NCI-H524 (cell line): ENCODE measurements at places on chromosomes 2 and 18.

- no peak for DNase-seq
Measured at GRCh38 chr2:142981756-142982155, 104.3 kb downstream of the KYNU start.

DNA sequence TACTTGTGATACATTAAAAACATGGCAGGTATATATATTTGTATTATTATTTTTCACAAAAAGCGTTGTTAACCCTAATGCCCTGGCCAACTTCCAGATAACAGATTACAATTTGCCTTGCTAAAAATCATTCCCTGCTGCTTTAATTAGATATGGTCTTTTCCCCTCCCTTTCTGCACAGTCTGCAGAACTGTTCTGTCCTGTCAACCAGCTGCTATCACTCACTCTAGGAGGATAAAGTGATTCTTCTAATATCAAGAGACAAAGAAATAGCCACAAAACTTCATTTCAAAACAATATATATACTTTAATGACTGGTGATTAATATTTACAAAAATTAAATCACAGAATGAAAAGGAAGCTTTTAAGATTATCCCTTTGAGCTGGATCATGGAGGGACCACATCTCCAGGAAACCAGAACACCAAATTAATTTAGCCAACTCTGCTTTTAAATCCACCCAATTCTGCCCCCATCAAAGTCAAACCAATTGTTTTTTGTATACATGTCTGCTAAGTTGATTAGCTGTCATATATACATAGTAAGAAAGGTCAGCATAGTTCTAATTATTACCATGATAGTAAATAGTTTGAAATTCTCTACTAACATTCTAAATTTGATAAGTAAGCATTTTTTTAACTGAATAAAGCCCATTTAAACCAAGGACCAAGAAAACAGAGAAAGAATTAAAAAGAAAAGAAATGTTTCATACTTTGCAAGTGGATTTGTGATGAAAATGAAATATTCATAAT lies 55.7 kb downstream of the RND3 start:
- DNase-seq = peak; percentile 62

- no peak for DNase-seq
Measured at GRCh38 chr2:173606619-173607248, 252.1 kb downstream of the CDCA7 start.

DNA sequence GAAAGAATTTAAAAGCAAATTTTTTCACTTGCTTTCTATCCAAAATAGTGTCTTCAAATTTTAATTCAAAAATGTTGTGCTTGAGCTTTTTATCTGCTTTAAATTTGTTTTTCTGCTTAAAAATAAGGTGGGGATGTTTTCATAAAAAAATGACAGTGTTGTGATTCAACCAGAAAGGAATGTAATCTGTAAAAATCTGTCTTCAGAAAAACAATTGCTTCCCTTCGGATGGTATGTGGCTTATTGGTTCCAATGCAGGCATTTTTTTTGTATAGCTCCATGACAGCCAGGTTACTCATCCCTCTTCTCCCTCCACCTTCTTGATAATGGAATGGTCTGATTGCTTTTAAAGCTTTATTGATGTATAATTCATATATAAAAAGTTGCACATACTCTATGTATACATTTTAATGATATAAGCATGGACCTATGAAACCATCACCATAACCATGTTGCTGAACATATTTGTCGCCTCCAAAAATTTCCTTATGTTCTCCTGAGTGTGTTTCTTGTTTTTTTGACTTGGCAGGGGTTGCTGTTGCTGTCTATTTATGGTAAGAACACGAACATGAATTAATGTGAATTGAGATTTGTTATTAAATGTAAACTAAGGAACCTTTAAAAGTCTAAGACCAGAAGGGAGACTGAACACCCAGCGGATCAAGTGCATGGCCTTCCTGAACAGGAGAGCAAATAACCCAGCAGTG lies 363.7 kb upstream of the SPHKAP start:
- DNase-seq = no peak

- no peak for DNase-seq
Measured at GRCh38 chr18:28690836-28691495, 514.0 kb upstream of the CDH2 start.

GRCh38 chr2:23519334-23519651 lies 134.3 kb downstream of the KLHL29 start:
- DNase-seq = no peak

DNA sequence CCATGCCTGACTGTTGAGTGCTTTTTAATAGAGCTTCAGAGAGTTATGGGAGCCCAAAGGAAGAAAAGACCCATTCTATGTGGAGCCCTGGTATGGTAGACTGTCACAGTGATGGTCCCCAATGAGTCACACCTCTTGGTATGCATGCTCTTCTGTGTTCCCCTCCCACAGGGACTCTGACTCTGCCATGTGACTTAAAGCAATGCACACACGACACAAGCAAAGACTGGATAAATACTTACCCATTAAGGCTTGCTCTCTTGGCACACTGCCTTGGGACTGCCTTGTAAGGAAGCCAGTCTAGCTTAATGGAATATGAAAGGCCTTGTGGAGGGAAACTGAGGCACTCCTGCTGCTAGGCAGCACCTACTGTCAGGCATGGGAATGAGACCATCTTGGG lies 16.7 kb upstream of the DTNB start:
- DNase-seq = no peak

DNA sequence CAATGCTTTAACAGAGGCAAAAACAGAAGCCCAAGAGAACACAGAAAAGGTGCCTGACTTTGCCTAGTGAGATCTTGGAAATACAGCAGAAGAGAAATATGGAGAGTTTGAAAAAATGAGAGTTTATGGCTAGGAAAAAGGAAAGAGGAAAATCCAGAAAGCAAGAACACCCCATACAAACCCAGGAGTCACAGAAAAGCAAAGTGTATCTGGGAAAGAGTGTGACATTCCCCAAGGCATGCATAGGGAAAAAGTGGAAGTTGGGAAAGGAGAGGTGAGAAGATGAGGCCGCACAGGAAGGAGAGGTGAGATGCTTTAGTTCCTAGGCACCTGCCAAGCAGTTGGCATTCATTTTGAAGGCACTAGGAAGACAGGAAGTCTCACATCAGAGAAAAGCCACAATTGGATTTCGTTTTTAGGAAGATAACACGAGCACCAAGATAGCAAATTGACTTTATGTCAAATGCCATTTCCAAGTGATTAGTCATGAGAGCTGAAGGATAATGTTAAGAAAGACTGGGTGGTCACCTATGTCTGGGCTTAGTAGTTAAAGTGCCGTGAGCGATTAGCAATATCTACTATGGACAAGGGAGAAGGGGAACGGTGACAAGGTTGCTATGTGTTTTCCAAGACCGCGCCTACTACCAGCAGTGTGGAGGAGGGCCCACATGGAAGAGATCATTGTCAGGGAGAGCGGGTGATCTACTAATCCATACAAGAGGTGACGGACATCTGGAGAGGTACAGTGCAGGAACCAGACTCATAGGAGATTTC lies 224.1 kb upstream of the PARD3B start:
- peak; percentile 12 for DNase-seq

DNA sequence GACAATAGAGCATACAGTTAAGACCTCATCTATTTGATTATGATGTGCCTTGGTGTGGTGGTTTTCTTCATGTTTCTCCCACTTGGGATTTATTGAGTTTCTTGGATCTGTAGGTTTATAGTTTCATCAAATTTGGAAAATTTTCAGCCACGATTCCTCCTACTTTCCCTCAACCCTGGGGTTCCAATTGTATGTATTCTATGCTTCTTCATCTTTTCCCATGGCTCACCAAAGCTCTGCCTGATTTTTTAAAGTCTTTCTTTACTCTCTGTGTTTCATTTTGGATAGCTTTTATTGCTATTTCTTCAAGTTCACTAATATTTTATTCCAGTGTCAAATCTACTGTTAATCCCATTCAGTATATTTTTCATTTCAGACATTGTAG lies 132.7 kb downstream of the CTIF start:
- DNase-seq = no peak

- no peak for DNase-seq
Measured at GRCh38 chr2:33073018-33073417, 126.3 kb downstream of the LTBP1 start.

DNA sequence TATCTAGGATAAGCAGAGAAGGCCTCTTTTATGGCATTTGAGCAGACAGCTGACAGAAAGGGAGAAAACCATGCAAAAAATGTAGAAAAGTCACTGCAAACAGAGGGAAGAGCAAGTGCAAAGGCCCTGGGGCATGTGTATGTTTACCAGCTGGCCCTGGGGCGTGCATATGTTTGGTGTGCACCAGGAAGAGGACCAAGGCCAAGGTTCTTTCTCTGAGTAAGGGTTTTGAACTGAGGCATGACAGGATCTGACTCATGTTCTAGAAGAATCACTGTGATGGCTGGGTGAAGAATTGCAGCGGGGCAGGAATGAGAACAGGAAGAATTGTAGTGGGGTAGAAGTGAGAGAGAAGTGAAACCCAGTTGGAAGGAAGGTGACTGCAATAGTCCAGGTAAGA lies 69.6 kb downstream of the STEAP3 start:
- no peak for DNase-seq

GRCh38 chr2:145110668-145111356 lies 590.9 kb upstream of the ZEB2 start:
- no peak for DNase-seq
